Activated T-helper 2 cell treated with anti-CD3 and anti-CD28 coated beads, Interferon-gamma antibody, Interleukin-2, Interleukin-4, amounts not matched to agents 10 μg/mL and 5 μg/mL and 100 μg/mL, durations not matched to agents 14 hours and 24 hours and 36 hours (primary cell): ENCODE measurements at places on chromosomes 6 and 20.

- no peak for DNase-seq
These were observed 2.0 kb upstream of the STMN3 start for GRCh38 chr20:63655249-63655648.

DNA sequence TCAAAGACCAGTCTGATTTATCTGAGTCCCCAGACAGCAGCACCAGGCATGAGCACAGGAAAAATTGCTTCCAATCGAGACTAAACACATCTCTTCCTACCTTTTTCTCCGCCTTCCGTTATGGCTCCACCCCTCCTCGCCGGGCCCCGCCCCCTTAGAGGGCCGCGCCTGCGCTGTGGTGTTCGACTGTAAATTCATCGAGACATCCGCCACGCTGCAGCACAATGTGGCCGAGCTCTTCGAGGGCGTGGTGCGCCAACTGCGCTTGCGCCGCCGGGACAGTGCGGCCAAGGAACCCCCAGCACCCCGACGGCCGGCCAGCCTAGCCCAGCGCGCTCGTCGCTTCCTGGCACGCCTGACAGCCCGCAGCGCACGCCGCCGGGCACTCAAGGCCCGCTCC is 8.9 kb downstream of the REM1 start:
- DNase-seq: no peak

GRCh38 chr6:7171119-7171518 is 63.4 kb downstream of the RREB1 start:
- no peak for DNase-seq

GRCh38 chr6:20946022-20946421 is 411.8 kb downstream of the CDKAL1 start:
- no peak for DNase-seq

- no peak for DNase-seq
These were observed 223.7 kb downstream of the DLL1 start for GRCh38 chr6:170067181-170067641.

GRCh38 chr6:102051720-102052119 is 658.2 kb downstream of the GRIK2 start:
- no peak for DNase-seq
